Stimulated activated CD8-positive, alpha-beta memory T cell treated with anti-CD3 and anti-CD28 coated beads, Interleukin-4, amount 100 ng/mL, for 4 hours (primary cell): ENCODE measurements at places on chromosomes 4 and X.

DNA sequence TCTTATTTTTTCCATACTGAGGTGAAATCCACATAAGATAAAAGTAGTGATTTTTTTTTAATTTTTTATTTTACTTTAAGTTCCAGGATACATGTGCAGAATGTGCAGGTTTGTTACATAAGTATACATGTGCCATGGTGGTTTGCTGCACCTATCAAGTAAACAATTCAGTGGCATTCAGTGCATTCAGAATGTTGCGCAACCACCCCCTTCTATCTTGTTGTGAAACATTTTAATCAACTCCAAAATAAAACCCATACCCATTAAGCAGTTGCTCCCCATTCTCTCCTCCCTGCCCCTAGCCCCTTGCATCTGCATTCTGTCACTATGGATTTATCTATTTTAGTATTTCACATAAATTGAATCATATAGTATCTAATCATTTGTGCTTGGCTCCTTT is 121.2 kb downstream of the KLHL13 start:
- no peak for DNase-seq

- DNase-seq, result no peak
Observed at GRCh38 chr4:88763075-88763474, 65.4 kb upstream of the NAP1L5 start.

GRCh38 chrX:71909956-71910355 is 689 bp upstream of the NHSL2 start:
- no peak for DNase-seq

- DNase-seq, result no peak
Observed at GRCh38 chr4:8393593-8394038, 46.9 kb downstream of the ACOX3 start.

GRCh38 chr4:6888506-6889071 is 21.0 kb upstream of the TBC1D14 start:
- DNase-seq, result no peak

GRCh38 chrX:140163371-140164159 is 198.2 kb upstream of the CXorf66 start:
- no peak for DNase-seq

- DNase-seq, result no peak
Observed at GRCh38 chr4:113524505-113525186, 236.9 kb downstream of the CAMK2D start.

- no peak for DNase-seq
Observed at GRCh38 chr4:150123796-150124677, 45.8 kb downstream of the DCLK2 start.

DNA sequence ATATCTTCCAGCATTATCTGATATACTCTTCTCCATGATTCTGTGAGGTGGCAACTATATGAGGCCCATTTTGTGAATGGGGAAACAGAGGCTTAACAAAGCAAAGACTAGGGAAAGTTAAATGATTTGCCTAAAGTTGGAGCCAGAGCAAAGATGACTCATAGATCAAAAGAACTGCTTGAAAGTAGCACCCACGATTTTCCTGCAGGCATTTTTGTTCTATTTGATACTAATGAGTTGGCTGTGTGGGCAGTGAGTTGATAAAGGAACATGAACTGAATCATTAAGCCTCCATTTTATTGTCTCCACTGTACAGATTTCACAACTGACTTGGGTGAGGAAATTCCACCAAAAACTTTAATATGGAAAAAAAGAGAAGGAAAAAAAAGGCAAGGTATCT is 138.9 kb upstream of the IGFBP7 start:
- DNase-seq, result no peak

GRCh38 chr4:183353557-183353956 is 31.3 kb upstream of the CLDN24 start:
- no peak for DNase-seq

GRCh38 chr4:26174027-26174426 is 146.8 kb upstream of the RBPJ start:
- DNase-seq, result no peak

GRCh38 chr4:70667740-70668535 is 1.6 kb upstream of the JCHAIN start:
- no peak for DNase-seq

DNA sequence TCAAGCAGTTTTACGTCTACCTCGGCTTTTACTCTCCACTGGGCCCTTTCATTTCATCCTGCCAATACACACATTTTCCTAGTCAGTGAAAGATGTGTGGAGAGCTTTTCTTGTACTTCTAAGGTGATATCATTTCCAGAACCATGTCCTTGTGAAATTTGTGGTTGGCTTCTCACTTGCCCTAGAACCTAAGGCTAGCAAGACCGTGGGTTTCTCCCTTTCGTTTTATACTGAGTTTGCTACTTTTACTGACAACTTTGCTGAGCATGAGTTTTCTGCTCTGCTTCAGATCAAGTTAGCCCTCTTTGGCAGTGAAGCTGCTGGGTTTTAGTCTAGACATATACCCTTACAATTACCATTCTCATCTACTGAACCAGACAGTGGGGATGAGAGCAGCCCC is 95.7 kb upstream of the FRMPD4 start:
- DNase-seq, result no peak

DNA sequence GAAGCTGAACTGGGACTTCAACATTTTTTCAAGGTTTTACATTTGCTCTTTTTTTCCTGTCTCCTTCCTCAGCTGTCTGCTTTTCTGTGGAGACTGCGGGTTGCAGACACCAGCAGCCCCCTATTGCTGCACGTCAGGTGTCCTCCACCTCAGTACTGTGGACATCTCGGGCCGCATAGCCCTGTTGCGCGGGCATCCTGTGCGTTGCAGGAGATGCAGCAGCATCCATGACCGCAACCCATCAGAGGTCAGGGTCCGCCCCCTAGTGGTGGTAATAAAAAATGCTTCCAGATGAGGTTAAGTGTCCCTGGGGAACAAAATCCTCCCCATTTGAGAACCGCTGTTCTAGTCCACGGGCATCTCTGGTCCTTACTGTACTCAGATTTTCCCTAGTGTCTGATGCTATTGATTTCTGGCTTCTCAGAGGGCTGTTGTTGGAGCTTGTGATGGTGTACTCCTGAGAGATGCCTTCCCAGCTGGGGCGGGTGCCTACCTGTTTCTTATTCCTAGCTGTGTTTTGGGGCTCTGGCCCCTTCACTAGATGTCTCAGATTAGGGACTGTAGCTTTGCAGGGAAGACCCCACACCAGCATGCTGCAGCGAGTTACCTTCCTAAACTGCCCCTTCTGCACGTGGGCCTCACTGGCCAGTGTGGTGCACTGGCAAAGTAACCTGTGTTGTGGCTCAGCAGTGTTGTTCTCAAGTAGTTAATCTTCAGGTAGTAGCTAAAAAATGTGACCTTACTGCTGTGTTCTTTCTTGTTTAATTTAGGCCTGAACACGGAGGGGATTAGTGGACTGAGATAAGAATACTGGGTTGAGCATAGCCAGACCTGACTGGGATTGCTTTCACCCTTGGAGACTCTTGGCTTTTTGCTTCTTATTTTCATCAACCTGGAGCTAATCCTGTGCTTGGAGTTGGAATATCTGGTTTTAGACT is 28.2 kb downstream of the NSD2 start:
- peak; percentile 45 for DNase-seq

DNA sequence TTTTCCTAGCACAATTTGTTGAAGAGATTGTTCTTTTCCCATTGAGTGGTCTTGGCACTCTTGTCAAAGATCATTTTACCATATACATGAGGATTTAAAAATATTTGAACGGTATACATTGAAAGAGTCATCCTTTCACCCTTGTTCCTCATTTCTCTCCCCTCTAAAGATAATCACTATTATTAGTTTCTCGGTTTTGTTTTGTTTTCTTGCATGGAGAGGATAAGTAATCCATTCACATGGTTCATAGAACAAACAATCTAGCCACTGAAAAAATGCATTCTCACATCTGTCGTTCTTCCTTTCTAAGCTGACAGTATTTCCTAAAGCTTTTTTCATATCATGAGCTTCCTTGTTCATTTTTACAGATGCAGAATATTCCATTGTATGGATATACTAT is 39.2 kb upstream of the MSMO1 start:
- no peak for DNase-seq

- DNase-seq, result no peak
Observed at GRCh38 chrX:3268829-3269228, 77.6 kb downstream of the MXRA5 start.

- no peak for DNase-seq
Observed at GRCh38 chr4:61225656-61226055, 25.5 kb downstream of the ADGRL3 start.

- no peak for DNase-seq
Observed at GRCh38 chr4:14920759-14921320, 81.4 kb upstream of the CPEB2 start.

- DNase-seq, result no peak
Observed at GRCh38 chr4:165630671-165631070, 242.4 kb upstream of the TLL1 start.

DNA sequence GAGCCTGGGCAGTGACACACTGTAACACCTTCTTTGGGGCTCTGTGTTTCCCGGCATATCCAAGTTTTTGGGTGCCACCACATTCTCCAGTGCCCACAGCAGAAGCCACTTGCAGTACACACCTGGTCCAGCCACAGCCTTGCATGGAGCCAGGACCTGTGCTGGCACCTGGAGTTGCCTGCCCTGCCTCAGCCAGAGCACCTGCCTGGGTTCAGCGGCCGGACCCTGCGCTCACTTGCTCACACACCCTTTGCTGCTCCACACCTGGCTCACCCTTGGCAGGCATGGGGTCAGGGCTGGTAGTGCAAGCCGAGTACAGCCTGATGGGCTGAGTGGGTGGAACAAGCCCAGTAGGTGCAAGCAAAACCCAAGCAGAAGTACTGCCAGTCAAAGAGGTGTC is 1511.1 kb downstream of the TECRL start:
- no peak for DNase-seq

DNA sequence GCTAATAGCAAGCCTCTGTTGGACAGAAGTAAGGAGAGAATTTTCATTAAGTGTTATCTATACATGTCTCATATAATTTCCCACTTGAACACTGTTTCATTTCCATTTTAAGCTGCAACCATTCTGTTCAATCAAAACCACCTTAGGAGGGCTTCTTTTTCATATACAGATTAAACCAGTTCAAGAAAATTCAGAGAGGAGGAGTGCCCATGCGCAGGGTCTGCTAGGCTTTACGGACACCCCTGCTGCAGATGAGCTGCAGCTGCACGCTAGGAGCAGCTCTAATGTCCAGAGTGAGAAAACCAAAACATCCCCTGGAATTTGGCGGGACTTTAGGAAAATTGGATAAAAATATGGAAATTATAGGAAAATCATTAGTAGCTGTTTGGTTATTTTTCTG is 541.0 kb downstream of the SPRY1 start:
- DNase-seq, result no peak

DNA sequence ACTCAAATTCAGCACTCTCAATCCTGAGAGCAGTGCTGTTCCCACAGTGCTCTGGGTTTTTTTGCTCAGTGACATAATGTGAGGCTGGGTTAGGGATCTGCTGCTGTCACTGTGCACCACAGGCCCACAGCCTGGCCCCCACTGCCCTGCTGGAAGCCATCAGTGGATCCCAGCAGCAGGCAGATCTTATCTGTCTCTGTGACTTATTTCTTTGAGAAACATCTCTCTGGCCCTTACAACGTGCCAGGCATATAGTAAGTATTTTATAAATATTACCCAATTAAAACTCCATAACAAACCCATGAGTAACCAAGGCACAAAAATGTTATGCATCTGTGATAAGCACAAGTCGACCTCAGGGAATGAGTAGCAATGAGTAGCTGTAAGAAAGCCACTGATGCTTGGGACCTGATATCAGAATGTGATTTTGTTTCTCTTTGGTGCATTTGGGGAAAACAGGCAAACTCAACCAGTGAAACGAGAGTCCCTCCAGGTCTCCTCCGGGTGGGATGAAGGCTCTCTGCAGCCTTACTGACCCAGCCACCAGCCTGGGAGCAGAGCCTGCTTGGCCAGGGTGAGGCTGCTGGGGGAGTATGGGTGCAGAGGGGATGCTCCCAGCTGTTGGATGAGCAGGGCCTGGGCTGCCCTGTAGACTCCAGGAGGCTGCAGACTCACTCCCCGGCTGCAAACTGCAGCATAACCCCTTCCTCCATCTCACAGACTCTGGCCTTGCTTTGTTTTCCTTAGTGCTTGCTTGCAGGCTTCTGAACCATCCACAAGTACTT is 172.7 kb upstream of the LNX1 start:
- DNase-seq, result no peak

GRCh38 chr4:90254357-90254756 is 127.2 kb downstream of the CCSER1 start:
- no peak for DNase-seq

DNA sequence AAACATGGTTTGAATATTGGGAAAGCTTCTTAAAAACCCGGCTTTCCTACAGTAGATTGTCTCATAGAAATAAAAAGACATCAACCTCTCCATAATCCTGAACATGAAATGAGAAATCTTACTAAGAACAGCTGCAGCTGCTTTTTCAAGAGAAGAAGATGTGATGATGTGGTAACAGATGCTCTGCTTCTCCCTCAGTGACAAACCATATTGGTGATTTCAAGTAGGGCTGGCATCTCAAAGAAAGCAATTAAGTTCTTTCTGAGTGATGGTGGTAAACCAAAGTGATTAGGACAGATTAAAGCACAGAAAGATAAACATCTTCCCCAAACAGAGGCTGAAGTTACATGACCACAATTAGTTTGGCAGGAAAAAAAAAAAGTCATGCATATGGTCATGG is 1477.7 kb downstream of the RAPGEF2 start:
- DNase-seq, result no peak

- no peak for DNase-seq
Observed at GRCh38 chrX:103773445-103773844, 3.2 kb upstream of the PLP1 start.

- DNase-seq, result no peak
Observed at GRCh38 chrX:11205796-11206195, 87.4 kb upstream of the AMELX start.

DNA sequence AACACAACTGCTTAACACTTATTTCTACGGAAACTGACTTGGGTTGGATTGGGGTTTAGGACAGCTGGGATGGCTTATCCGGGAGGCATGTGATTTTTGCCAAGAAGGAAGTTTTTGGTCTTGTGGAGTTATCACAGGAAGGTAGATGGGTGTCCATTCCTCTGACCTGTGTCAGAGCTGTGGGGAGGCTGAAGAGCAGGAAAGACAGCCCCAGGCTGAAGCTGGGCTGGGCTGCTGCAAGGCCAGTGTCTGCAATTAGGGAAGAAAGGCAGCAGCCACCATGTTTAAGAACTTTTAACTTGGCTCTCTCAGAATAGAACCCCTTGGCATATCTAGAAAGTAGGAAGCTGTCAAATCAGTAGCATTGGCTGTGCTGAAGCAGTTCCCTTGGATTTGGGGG is 42.3 kb downstream of the CCNG2 start:
- no peak for DNase-seq

DNA sequence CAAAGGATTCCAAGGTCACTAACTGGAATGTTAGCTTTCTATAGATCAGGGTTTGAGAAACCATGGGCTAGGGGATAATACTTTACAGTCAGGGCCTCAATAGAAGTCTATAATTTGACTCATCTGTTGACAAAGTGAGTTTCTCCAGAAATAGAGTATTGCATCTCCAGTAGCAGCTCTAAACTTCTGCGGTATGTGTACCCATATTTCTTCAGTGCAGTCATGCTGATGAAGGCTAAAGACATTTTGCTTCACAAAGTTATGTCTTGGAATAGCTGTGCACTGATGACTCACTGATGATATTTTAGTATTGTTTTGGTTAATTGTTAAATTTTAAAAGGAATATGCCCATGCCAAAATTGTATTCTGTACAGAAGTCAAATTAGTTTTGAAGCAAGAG is 464.9 kb upstream of the AMOT start:
- no peak for DNase-seq
